ENCODE measurements at places on chromosomes 3 and 15.

DNA sequence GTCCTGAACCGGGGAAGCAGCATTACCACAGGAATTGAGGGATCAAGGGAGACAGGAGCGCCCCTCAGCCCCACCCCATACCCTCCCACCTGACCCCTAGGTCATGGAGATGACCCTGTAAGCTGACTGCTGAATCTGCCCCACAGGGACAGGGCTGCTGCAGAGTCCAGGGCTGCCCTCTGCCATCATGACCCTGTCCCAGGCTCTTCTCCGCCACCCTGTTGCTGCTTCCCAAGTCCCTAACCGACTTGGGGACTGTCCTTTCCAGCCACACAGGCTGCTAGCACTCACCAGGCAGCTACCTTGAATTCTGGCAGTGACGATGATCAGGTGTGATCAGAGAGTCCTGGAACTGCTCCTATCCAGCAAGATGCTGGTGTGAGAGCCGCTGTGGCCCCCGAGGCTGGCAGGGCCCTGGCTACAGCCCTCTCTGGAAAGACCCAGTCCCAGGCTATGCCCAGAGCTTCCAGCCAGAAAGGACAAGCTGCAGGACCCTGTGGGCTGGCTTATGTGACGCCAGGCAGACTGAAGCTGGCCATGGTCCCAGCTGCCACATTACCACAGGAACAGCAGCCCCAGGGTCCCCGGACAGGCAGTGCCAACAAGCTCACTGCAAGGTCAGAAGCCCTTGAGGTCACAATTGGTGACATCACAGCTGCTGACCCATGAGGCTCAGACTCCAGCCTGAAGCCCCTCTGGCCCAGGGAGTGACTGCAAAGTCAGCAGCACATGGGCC, at the start of gene C3orf22:
Gene C3orf22, minus strand, starts transcription at position 597 of the 736 bp plus-strand sequence. CDS start 5,542 bp downstream, outside the sequence.
- no peak for DNase-seq

GRCh38 chr3:55030938-55031337, 103.1 kb upstream of the LRTM1 start:
- DNase-seq, result no peak

GRCh38 chr3:46141813-46142212, 66.3 kb downstream of the CCR1 start:
- DNase-seq, result peak; percentile 9

GRCh38 chr3:123066896-123067688, at the start of gene PDIA5:
PDIA5 (plus strand) TSS chr3:123067025; CDS start chr3:123067165, 140 bp downstream.
- DNase-seq, result peak; percentile 78

- no peak for DNase-seq
These were observed 26.6 kb upstream of the TAFA4 start for GRCh38 chr3:68958932-68959331.

- DNase-seq, result no peak
These were observed 604.8 kb downstream of the UNC13C start for GRCh38 chr15:54582863-54583643.

GRCh38 chr3:112958811-112959560, 15.9 kb downstream of the CD200R1 start:
- DNase-seq, result no peak

DNA sequence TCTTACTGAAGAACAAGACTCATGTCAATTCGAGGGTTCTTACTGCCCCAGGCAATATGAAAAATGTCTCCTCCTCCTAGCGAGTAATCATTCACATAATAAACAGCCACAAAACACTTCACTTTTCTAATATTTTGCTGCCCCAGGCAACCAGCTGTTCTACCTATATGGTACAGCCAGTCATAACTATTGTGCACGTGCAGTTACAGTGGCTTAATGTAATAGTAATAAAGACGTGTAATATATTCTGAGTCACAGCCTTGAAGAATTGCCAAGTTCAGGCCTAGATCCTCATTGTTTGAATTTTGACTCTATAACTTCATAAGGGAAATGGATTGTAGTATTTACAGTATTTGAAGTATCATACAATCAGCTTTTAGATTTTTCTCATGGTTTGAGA, 1250.0 kb upstream of the GBE1 start:
- DNase-seq, result no peak

- peak; percentile 15 for DNase-seq
These were observed 36.7 kb upstream of the ZBTB38 start for GRCh38 chr3:141331377-141332318.

GRCh38 chr3:46982546-46982945, 3.1 kb downstream of the NBEAL2 start:
- no peak for DNase-seq

DNA sequence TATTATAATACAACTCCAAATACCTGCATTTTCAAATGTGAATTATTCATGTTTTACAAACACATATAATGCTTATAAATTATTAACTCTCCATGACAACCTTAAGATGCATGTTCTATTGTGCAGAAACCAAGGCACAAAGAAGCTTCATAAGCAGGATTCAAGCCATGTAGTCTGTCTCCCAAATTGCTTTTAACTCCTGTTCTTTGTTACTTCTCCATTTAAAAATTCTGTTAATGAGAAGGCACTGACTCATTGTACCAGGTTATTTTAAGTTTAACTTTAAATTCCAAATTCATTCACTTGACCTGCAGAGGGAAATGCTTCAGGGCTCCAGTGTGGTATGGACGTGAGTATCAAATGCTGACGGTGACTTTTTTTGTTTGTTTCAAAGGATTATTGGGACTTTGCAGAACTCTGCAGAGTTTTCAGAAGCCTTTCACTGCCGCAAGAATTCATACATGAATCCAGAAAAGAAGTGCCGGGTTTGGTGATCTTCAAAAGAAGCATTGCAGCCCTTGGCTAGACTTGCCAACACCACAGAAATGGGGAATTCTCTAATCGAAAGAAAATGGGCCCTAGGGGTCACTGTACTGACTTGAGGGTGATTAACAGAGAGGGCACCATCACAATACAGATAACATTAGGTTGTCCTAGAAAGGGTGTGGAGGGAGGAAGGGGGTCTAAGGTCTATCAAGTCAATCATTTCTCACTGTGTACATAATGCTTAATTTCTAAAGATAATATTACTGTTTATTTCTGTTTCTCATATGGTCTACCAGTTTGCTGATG, 100.0 kb downstream of the MME start:
- DNase-seq, result no peak

GRCh38 chr15:85485956-85486567, 105.7 kb downstream of the AKAP13 start:
- peak; percentile 88 for DNase-seq

- no peak for DNase-seq
These were observed 1.7 kb downstream of the B3GNT5 start for GRCh38 chr3:183254487-183255347.

DNA sequence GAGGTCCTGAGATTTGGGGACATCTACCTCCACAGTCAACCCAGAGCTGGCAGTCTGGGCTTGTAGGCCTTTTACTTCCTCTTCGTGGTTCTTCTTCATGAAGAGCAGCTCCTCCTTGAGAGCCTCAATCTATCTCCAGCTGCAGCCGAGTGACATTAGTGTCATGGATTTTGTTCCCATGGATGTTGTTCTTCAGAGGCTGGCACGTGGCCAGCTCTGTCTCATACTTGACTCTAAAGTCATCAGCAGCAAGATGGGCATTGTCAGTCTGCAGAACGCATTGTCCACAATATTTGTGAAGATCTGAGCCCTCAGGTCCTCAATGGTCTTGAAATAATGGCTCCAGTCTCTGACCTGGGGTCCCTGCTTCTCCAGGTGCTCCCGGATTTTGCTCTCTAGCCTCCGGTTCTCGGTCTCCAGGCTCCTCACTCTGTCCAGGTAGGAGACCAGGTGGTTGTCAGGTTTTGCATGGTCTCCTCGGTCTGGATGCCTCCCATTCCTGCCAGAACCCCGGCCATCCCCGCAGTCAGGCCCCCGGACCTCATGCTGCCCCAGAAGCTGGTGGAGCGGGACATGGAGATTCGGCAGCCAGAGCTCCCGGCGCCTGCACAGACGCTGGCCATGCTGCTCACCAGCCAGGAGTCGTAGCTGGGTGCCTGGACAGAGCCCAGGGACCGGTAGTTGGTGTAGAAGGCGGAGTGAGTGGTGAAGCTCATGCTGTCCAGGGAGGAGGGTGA, 3.4 kb upstream of the CCNL1 start:
- no peak for DNase-seq

DNA sequence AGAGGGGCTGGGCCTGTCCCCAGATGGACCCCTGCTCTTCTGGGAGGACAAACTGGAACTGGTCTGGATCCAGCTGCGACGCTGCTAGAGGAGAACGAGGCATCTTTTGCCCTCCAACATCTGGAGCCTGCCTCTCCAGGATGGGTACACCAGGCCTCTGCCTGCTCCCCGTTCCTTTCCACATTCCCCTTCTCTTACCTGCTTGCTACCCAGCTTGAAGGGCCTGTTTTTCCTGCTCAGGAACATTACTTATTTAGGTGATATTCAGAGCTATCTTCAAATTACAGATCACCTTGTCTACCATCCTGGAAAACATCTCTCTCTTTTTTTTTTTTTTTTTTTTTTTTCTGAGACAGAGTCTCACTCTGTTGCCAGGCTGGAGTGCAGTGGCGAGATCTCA, 64.0 kb downstream of the CHRD start:
- no peak for DNase-seq

DNA sequence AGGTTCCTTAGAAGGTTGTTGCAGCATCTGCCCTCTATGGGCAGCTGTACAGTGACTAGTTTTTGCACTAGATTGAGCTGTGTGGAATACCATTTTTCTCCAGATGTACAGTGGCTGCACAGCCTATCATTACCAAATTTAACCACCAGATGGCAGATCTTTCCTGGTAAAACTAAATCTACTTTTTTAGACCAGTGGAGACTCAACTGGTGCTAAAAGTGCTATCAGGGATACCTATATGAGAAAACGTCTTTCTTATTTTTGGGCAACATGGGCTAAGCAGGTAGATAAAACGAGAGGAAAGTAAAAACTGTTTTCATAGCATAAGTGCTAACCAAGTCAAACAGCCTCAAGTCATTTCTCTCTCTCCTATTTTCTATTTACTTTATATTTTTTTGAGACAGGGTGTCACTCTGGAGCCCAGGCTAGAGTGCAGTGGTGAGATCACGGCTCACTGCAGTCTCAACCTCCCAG, 21.2 kb downstream of the IGSF10 start:
- DNase-seq, result peak; percentile 82

DNA sequence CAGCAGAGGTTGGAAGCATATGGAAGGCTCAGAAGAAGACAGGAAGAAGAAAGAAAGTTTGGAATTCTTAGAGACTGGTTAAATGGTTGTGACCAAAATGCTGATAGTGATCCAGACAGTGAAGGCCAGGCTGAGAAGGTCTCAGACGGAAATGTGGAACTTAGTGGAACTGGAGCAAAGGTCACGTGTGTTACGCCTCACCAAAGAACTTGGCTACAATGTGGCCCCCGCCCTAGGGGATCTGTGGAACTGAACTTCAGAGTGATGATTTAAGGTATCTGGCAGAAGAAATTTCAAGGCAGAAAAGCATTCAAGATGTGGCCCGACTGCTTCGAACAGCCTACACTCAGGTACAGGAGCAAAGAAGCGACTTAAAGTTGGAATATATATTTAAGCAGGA, 83.1 kb downstream of the MYO5A start:
- DNase-seq, result no peak

DNA sequence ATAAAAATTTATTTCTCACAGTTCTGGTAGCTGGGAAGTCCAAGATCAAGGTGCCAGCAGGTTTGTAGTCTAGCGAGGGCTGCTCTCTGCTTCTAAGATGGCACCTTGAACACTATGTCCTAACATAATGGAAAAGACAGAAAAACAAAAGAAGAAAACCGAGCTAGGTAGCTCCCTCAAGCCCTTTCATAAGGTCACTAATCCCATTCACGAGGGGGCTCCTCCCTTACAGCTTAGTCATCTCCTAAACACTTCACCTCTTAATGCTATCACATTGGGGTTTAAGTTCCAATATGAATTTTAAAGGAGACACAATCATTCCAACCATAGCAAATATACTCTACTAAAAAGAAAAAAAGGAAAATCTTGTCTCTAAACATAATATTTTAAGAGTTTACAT, 23.6 kb downstream of the GOLGA6D start:
- no peak for DNase-seq

DNA sequence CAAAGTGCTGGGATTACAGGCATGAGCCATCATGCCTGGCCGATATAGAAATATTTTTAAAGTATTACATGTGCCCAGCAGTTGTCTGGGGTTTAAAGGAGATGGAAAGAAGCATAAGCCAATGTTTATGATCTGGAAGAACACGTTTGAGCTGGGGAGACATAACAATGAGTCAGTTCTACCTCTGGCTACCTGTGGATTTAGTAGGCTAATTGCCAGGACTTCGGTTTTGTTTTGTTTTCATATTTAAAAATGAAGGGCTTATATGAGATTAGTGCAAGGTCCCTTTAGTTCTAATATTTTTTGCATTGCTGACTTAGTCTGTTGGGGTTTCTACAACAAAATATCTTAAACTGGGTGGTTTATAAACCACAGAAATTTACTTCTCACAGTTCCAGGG, 22.9 kb upstream of the TNFSF10 start:
- no peak for DNase-seq

GRCh38 chr3:42653560-42654330, at the start of gene ZBTB47:
ZBTB47 (plus strand) TSS chr3:42653697; CDS start chr3:42658356, 4,659 bp downstream.
- DNase-seq, result peak; percentile 50

DNA sequence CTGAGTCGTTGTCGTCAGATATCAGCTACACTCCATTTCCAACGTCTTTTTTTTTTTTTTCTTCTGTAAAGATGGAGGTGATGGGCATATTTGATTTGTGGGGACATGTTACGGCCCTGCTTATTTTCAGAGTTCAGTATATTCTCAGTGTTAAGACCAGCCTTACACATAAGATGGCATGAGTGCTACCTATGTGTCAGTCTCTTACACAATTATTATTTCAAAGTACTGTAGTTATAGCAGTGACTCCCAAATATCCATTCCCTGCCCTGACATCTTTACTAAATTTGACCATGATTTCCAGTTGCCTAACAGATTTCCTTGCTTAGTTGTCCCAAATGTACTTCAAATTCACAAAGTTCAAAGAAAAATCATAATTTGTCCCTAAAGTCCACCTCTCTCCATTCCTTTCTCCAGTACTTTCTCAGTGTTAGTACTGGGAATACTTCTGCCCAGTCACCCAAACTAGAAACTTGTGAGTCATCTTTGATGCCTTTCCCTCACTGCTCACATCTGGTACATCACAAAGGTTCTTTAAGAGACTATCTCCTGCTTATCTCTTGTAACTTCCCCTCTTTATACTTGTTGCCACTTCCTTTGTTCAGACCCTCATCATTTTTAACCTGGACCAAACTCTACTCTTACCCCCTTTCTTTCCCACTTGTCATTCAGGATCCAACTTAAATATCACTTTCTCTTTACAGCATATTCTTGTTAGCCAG, 67.0 kb downstream of the ZNF609 start:
- DNase-seq, result no peak

- peak; percentile 63 for DNase-seq
These were observed 32.8 kb downstream of the MYH15 start for GRCh38 chr3:108477511-108478147.

All from pons (tissue), 1 donor.